ENCODE measurements at places on chromosomes 1 and 21. TPM values are rescaled to one million over a fixed set of nuclear protein-coding genes. Genes with fewer than 3 reads are reported as not detected.

Gene DYNLT5
- polyA plus RNA-seq: not detected

- DNase-seq: no peak
- H3K4me1 ChIP-seq: no peaks in the 10 kb centered on the region
- H3K27me3 ChIP-seq: peaks cover 5% of the 10 kb centered on the region
- no peak overlapping the region for H3K27ac ChIP-seq
These were observed 43.4 kb downstream of the PLPP3 start for GRCh38 chr1:56535939-56536338.

DNA sequence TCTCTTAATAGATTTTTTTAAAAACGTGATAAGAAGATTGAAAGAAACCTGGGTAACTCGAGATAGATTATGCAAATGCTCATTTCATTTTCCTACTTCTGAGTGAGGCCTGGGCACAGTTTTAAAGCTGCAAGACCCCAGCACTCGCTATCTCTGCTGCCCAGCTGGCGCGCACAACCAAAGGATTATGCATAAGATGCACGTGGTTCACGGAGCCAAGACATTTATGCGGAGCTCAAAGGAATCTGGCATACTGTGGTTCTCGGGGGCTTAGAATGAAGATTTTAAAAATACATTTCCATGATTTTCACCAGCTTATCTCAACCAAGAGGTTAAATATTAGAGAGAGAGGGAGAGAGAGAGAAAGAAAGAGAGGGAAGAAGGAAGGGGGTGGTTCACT lies 210.9 kb downstream of the DSCAM start:
- peaks cover 3% of the 10 kb centered on the region for H3K27me3 ChIP-seq
- no peaks in the 10 kb centered on the region for H3K36me3 ChIP-seq
- no peak for DNase-seq

- no peaks in the 10 kb centered on the region for H3K4me1 ChIP-seq
- H3K27ac ChIP-seq: no peak within 1 kb of the TSS
- H3K36me3 ChIP-seq: no peaks in the 10 kb centered on the region
- no peak within 1 kb of the TSS for H3K4me3 ChIP-seq
- H3K27me3 ChIP-seq: no peaks in the 10 kb centered on the region
These were observed at the start of gene TTC34 for GRCh38 chr1:2801535-2802291. TSS of gene TTC34 (minus strand) at chr1:2801693. CDS start at chr1:2800827, 866 bp downstream.

Gene FHAD1
- polyA plus RNA-seq: not detected

Gene PLA2G2D
- not detected for polyA plus RNA-seq

Gene GIPC2
- polyA plus RNA-seq: 0.12 TPM

DNA sequence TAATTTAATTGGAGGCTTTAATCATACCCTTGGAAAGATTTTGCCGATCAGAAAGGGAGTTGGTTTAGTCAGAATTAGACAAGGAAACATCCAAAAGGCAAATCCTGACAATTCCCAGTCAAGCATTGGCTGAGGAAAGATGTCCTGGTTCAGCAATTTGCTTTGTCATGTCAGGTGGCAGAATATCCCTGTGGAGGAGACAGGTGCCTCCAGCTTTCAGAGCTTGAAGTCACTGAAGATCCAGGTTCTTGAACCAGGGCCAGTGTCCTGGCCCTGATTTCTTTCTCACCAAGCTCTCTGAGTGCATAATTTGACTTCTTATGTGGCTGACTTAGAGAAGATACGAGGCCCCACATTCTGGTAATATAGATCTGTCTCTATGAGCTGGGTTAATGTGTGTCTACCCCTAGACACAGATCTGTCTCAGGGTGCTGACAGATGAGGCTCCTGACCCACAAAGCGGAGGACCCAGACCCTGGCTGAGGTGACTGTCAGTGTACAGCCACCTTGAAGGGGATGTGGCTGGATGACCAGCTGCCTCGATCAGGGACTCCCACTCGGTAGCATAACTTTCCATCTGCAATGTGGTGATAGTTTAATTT lies 118.9 kb downstream of the HHAT start:
- no peak for DNase-seq
- H3K27me3 ChIP-seq: peaks cover 10% of the 10 kb centered on the region
- H3K27ac ChIP-seq: no peak overlapping the region
- no peak overlapping the region for H3K4me3 ChIP-seq
- no peaks in the 10 kb centered on the region for H3K36me3 ChIP-seq

Data from immature natural killer cell (primary cell).